ENCODE measurements at places on chromosomes 11 and 22. TPM values are rescaled to one million over a fixed set of nuclear protein-coding genes. Genes with fewer than 3 reads are reported as not detected.
A peak's percentile ranks its signal among the peaks of the same experiment; 100 is the strongest.

DNA sequence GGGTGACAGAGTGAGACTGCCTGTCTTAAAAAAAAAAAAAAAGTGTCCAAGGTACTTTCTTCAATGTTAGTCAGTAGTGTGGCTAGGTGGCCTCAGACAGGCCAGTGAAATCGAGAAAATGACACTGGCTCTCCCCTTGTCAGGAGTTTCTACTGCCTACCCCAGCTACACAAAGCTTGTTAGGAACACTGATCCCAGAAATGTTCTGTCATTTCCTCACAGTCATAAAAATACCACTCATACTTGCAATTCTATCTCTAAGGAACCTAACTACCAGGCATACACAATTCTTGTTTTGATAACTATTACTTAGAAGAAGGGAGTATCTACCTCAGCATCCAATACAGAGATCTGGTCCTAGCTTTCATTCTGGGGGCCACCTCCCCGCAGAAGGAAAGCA, 31.3 kb downstream of the ATP6V1E1 start:
- H3K36me3 ChIP-seq = peaks cover 57% of the 10 kb centered on the region
- no peak overlapping the region for H3K4me3 ChIP-seq
- DNase-seq = peak; percentile 32
- peak overlapping the region; percentile 49 for H3K27ac ChIP-seq

- no peaks in the 10 kb centered on the region for H3K4me1 ChIP-seq
- peak; percentile 35 for DNase-seq
- H3K36me3 ChIP-seq = no peaks in the 10 kb centered on the region
- no peak overlapping the region for H3K27ac ChIP-seq
Observed at GRCh38 chr11:44097821-44098220, 2.3 kb downstream of the EXT2 start.

DNA sequence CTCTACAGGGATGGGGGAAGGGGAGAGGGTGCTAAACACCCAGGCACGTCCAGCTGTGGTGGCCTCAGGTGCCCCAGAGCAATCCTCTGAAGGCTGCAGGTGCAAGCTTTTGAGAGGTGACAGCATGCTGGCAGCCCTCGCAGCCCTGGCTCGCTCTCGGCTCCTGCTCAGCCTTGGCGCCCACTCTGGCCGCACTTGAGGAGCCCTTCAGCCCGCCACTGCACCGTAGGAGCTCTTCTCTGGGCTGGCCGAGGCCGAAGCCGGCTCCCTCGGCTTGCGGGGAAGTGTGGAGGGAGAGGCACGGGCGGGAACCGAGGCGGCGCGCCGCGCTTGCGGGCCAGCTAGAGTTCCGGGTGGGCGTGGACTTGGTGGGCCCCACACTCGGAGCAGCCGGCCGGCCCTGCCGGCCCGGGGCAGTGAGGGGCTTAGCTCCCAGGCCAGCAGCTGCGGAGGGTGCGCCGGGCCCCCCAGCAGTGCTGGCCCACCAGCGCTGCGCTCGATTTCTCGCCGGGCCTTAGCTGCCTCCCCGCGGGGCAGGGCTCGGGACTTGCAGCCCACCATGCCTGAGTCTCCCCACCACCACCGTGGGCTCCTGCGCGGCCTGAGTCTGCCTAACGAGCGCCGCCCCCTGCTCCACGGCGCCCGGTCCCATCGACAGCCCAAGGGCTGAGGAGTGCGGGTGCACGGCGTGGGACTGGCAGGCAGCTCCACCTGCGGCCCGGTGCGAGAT, 112.1 kb downstream of the TRIM29 start:
- no peak for DNase-seq
- no peaks in the 10 kb centered on the region for H3K4me1 ChIP-seq
- no peak overlapping the region for H3K4me3 ChIP-seq

Gene SCGB1A1
- not detected for polyA plus RNA-seq

DNA sequence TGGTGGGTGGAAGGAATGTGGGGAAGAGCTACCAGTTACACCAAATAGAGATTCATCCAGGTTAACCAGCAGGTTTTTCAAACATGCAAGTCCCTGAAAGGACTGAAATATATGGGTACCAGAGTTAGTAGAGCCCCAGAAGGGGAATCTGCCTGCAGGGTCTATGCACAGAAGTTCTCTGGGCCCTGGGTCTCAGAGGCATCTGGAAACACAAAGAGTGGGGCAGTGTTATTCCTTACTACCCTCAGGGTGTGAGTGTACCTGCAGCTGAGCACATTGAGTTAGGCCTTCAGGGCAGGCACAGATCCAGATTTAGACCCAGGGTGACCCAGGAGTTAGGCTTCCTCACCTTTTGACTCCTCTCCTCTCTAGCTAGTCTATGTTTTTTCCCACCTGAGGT, 43.9 kb upstream of the SWAP70 start:
- H3K27me3 ChIP-seq = no peaks in the 10 kb centered on the region
- H3K27ac ChIP-seq = no peak overlapping the region

Gene SCGB1D2
- not detected for polyA plus RNA-seq

DNA sequence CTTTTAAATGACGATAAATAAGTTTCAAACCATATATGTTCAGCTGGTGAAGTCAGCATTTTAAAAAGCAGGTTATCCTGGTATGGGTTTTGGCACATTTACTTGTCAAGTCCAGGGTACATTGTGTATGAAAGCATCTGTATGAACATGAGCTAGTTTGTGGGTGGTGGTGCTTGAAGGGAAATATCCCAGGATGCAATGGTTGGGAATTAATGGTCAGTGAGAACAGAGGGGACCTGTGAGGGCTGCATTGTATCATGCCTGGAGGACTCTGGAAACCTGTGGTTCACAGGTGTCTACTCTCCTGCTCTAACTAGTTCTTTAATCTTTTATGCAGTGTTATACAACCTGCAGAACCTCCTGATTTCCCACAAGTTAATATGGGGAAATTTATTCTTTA, 5.8 kb downstream of the DEPDC7 start:
- no peak overlapping the region for H3K27ac ChIP-seq
- H3K4me3 ChIP-seq = no peak overlapping the region
- peaks cover 9% of the 10 kb centered on the region for H3K4me1 ChIP-seq
- no peaks in the 10 kb centered on the region for H3K27me3 ChIP-seq
- no peaks in the 10 kb centered on the region for H3K36me3 ChIP-seq
- no peak for DNase-seq

GRCh38 chr11:96062134-96062533, 138.2 kb upstream of the MTMR2 start:
- no peak overlapping the region for H3K4me3 ChIP-seq
- no peaks in the 10 kb centered on the region for H3K27me3 ChIP-seq
- peaks cover 10% of the 10 kb centered on the region for H3K36me3 ChIP-seq
- peaks cover 63% of the 10 kb centered on the region for H3K4me1 ChIP-seq
- DNase-seq = peak; percentile 65

Gene SLC22A25
- polyA plus RNA-seq = not detected

GRCh38 chr11:76162336-76163288, 43.7 kb downstream of the WNT11 start:
- DNase-seq = no peak
- H3K36me3 ChIP-seq = no peaks in the 10 kb centered on the region
- H3K27ac ChIP-seq = no peak overlapping the region
- H3K27me3 ChIP-seq = peaks cover 6% of the 10 kb centered on the region
- H3K4me1 ChIP-seq = peaks cover 7% of the 10 kb centered on the region

DNA sequence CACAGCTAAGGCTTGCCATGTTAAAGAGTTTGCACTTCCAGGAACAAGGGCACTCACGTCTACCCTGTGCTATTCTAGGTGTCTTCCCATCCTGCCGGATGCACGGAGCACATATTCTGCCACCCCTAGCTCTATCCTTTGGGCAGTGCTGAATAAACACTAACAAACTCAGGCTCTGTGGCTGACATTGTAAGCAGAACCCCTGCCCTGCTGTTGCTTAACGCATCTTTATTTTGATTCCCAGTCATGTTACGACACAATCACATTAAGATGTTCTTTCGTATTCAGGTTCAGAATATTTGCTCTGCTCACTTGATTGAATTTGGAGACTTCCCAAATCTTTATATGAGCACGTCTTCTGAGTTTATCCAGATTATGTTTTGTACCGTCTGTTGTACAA, 3.7 kb upstream of the HDHD5 start:
- H3K27me3 ChIP-seq = no peaks in the 10 kb centered on the region
- no peak overlapping the region for H3K4me3 ChIP-seq
- no peaks in the 10 kb centered on the region for H3K36me3 ChIP-seq
- no peak overlapping the region for H3K27ac ChIP-seq

Gene PRR33
- polyA plus RNA-seq = not detected

Gene SERPING1
- polyA plus RNA-seq = 319 TPM

DNA sequence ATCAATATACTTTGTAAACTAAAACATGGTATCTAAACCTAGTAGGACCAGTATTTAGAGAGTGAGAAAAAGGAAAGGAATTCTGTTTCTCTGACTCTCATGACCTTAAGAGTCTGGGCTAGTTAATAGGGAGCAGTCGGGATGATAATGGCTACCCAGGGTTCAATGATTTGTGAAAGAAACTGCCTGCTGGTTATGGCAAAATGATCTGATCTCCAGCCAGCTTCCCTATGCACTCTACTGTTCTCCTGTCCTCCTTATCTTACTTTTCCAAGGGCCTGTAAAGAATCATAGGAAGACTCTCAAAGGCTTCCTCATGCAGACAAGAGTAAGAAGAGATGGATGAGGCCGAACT, 193.1 kb upstream of the PITPNB start:
- H3K4me1 ChIP-seq = peaks cover 66% of the 10 kb centered on the region
- H3K27me3 ChIP-seq = no peaks in the 10 kb centered on the region
- no peak for DNase-seq
- peak overlapping the region; percentile 73 for H3K27ac ChIP-seq
- H3K36me3 ChIP-seq = no peaks in the 10 kb centered on the region
- H3K4me3 ChIP-seq = peak overlapping the region; percentile 15

GRCh38 chr11:125342281-125342930, 153.7 kb downstream of the FEZ1 start:
- H3K27ac ChIP-seq = no peak overlapping the region

Gene SLC22A9
- not detected for polyA plus RNA-seq

Gene LRRC55
- not detected for polyA plus RNA-seq

Gene XKR3
- polyA plus RNA-seq = not detected

Gene DDIAS
- polyA plus RNA-seq = 4.5 TPM

Gene FOLR3
- 1.8 TPM for polyA plus RNA-seq

- H3K27me3 ChIP-seq = no peaks in the 10 kb centered on the region
- DNase-seq = no peak
- no peaks in the 10 kb centered on the region for H3K36me3 ChIP-seq
- H3K4me3 ChIP-seq = no peak overlapping the region
Observed at GRCh38 chr11:123544631-123545375, 109.6 kb downstream of the SCN3B start.

GRCh38 chr11:68867066-68867465, 25.4 kb upstream of the CPT1A start:
- H3K36me3 ChIP-seq = no peaks in the 10 kb centered on the region
- no peak overlapping the region for H3K27ac ChIP-seq
- no peak for DNase-seq
- no peaks in the 10 kb centered on the region for H3K4me1 ChIP-seq
- H3K27me3 ChIP-seq = no peaks in the 10 kb centered on the region
- H3K4me3 ChIP-seq = no peak overlapping the region

DNA sequence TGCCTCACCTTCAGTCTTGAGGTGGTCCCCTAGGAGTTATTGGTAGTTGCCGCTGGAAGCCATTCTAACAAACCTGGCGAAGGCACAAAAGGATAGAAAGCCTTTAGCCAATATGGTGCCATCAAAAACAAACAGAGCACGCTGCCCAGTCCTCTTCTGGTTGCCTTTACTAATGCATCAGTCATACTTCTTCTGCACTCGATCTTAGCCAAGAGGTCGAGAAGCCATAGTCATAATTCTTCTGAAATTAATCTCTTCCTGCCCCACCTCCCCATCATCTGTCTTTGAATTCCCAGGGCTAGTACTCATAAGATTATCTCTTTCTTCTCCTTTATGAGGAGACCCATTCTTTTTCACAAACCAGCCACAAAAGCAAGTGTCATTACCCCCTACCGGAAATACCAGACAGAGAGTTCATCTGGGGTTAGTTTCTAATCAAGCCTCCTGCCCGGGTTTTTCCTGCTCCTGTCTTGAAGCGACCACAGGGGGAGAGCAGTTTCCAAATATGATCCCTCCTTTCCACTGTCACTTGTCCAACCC, 21.4 kb upstream of the EHF start:
- no peaks in the 10 kb centered on the region for H3K36me3 ChIP-seq
- no peak overlapping the region for H3K4me3 ChIP-seq
- DNase-seq = peak; percentile 81
- peak overlapping the region; percentile 16 for H3K27ac ChIP-seq
- peaks cover 19% of the 10 kb centered on the region for H3K4me1 ChIP-seq
- H3K27me3 ChIP-seq = no peaks in the 10 kb centered on the region

Gene LRRC32
- 3.5 TPM for polyA plus RNA-seq

Gene MIOX
- polyA plus RNA-seq = 0.16 TPM

Gene LMO1
- polyA plus RNA-seq = not detected

Gene HSPB2
- polyA plus RNA-seq = 8.4 TPM

- H3K36me3 ChIP-seq = no peaks in the 10 kb centered on the region
- H3K4me1 ChIP-seq = no peaks in the 10 kb centered on the region
- peak; percentile 10 for DNase-seq
Observed at GRCh38 chr11:26078231-26078821, 253.6 kb upstream of the ANO3 start.

Gene STK33
- not detected for polyA plus RNA-seq

Gene MS4A7
- polyA plus RNA-seq = not detected

DNA sequence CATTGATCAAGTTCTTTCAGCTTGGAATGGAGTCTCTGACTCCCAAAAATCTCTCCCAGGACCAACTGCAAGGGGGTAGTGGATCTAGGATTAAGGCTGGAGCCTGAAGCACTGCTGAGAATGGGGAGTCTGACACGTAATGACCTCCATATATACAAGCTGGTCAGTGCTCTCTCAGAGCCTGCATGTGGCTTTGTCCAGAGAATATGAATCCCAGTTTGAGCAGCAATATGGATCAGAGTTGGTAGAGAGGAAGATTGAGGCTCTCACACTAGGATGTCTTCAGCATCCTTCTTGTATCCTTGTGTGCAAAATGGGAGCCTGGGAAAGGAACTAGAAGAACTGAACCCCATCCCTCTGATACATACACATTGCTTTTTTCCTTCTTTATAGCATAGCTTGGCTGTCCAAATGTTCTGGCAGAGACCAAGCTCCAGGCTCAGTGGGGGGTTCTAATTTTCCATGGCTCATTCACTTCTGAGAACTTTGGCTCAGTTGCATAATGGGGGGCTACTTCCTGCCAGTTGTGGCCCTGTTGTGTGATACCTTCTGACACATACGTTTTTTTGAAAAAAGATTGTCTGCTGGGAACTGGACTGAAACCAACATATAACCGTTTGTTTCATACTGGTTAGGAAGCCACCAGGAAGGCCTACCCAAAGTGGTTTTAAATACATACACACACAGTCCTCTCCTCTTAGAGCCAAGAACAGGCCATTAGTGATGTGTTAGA, 138.2 kb downstream of the ETS1 start:
- no peaks in the 10 kb centered on the region for H3K27me3 ChIP-seq
- H3K4me1 ChIP-seq = peaks cover 22% of the 10 kb centered on the region
- H3K36me3 ChIP-seq = no peaks in the 10 kb centered on the region

Gene CARD16
- not detected for polyA plus RNA-seq

DNA sequence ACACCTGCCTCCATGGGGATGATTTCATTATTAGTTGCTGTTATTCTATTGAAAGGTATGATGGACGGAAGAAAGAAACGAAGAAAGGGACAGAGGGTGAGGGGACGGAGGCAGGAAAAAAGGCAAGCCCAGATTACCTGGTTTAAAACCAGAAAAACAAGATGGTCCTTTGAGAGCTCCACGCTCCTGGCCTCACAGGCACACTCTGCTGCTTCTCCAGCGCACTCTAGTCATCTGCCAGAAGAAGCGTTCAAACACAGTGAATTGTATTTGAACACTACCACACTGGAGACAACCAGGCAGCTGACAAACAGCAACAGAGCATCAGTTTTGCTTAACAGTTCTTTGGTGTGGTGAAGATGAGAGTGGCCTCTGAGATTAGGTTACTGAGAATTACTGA, 216.9 kb downstream of the CADM1 start:
- H3K4me1 ChIP-seq = no peaks in the 10 kb centered on the region
- no peak for DNase-seq
- no peak overlapping the region for H3K27ac ChIP-seq
- H3K4me3 ChIP-seq = no peak overlapping the region

Gene MYRF
- polyA plus RNA-seq = 0.16 TPM
